ENCODE measurements at places on chromosomes 1 and 21. TPM values are rescaled to one million over a fixed set of nuclear protein-coding genes. Genes with fewer than 3 reads are reported as not detected.

DNA sequence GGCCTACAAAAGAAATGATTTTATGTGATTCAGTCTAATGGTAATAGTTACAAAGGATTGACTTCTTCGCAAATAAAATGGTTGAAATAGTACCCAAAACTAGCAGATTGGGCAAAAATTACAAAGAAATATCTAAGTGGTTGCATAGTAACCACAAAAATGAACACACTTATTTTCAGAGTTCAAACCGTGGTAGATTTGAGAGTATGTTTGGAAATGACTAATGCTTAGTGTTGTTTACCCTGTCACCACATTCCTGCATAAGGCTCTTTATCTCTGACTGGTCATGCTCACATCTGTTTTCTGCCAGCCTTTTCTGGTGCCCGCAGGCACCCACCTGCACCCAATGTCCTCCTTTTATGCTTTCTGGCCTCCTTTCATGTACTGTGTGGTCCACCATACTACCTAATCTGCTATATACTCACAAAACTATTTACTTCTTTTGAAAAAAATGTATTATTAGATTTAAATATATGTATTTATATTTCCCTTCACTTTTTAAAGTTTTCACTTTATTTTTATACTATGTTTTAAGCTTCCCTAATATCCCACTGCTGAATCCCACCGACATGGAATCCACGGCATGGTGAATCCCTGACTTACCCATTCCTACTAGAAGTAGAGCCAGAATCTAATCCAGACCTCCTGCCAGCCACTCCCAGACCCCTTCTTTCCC is 30.3 kb downstream of the PTPRC start:
- no peak for DNase-seq
- H3K4me3 ChIP-seq: no peak overlapping the region
- H3K27me3 ChIP-seq: peaks cover 4% of the 10 kb centered on the region
- no peak overlapping the region for H3K27ac ChIP-seq

FCN3 gene
- total RNA-seq: 27.3 TPM

- peaks cover 100% of the 10 kb centered on the region for H3K36me3 ChIP-seq
- no peak for DNase-seq
- no peaks in the 10 kb centered on the region for H3K27me3 ChIP-seq
- no peak overlapping the region for H3K27ac ChIP-seq
Measured at GRCh38 chr1:203835476-203835875, 25.9 kb upstream of the SNRPE start.

GRCh38 chr1:57485643-57486042 is 61.8 kb upstream of the DAB1 start:
- no peaks in the 10 kb centered on the region for H3K36me3 ChIP-seq
- peaks cover under 1% of the 10 kb centered on the region for H3K27me3 ChIP-seq
- no peak overlapping the region for H3K27ac ChIP-seq

DNA sequence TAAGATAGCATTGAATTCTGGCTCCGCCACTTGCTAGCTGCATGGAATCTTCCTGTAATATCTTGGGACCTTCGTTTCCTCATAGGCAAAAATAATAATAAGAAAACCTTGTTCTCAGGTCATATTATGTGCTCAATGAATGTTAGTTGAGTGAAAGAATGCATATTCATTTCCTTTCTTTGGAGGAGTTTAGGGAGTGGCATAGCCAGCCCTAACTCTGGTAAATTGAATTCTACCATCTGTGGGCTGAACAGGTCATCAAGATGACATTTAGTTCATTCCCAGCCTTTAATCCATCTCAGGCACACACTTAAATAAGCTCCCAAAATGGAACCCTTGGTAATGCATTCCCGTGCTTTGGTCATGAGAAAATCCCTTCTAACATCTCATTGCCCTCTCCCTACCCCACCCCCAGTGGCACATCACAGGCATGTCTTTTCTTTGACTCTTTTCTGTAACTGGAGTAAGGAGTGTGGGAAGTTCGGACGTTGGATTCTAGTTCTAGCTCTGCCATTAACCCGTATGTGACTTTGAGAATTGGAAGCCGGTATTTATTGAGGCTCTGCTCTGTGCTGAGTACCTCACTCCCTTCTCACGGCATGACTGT is 13.2 kb upstream of the MYOG start:
- DNase-seq: no peak
- no peak overlapping the region for H3K27ac ChIP-seq
- no peak overlapping the region for H3K4me3 ChIP-seq
- H3K36me3 ChIP-seq: no peaks in the 10 kb centered on the region

- H3K4me1 ChIP-seq: peaks cover 99% of the 10 kb centered on the region
- peak overlapping the region; percentile 93 for H3K27ac ChIP-seq
- H3K36me3 ChIP-seq: peaks cover 5% of the 10 kb centered on the region
- H3K4me3 ChIP-seq: no peak overlapping the region
Measured at GRCh38 chr1:164636757-164637156, 77.8 kb downstream of the PBX1 start.

GRCh38 chr1:21131200-21131599 is 45.5 kb downstream of the EIF4G3 start:
- H3K27me3 ChIP-seq: no peaks in the 10 kb centered on the region
- H3K27ac ChIP-seq: no peak overlapping the region
- H3K36me3 ChIP-seq: peaks cover 25% of the 10 kb centered on the region
- DNase-seq: no peak
- H3K4me1 ChIP-seq: no peaks in the 10 kb centered on the region

DNA sequence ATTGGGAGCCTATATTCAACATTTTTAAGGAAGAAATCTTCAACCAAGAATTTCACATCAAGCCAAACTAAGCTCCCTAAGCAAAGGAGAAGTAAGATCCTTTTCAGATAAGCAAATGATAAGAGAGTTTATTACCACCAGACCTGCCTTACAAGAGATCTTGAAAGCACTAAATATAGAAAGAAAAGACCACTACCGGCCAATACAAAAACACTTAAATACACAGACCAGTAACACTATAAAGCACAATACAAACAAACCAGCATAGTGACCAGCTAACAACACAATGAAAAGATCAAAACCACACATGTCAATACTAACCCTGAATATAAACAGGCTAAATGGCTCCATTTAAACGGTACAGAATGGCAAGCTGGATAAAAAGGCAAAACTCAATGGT is 165.4 kb downstream of the MRPL39 start:
- no peak overlapping the region for H3K27ac ChIP-seq
- no peaks in the 10 kb centered on the region for H3K36me3 ChIP-seq
- no peaks in the 10 kb centered on the region for H3K4me1 ChIP-seq
- H3K4me3 ChIP-seq: no peak overlapping the region

GRCh38 chr1:229951856-229952534 is 115.0 kb upstream of the GALNT2 start:
- H3K36me3 ChIP-seq: no peaks in the 10 kb centered on the region
- no peak overlapping the region for H3K27ac ChIP-seq
- no peak overlapping the region for H3K4me3 ChIP-seq

HSD3B2 gene
- not detected for total RNA-seq

- H3K4me3 ChIP-seq: no peak overlapping the region
- no peaks in the 10 kb centered on the region for H3K27me3 ChIP-seq
- no peak for DNase-seq
- H3K4me1 ChIP-seq: no peaks in the 10 kb centered on the region
- no peak overlapping the region for H3K27ac ChIP-seq
Measured at GRCh38 chr1:93900723-93901504, 8.3 kb downstream of the GCLM start.

TPTE gene
- total RNA-seq: not detected

DNA sequence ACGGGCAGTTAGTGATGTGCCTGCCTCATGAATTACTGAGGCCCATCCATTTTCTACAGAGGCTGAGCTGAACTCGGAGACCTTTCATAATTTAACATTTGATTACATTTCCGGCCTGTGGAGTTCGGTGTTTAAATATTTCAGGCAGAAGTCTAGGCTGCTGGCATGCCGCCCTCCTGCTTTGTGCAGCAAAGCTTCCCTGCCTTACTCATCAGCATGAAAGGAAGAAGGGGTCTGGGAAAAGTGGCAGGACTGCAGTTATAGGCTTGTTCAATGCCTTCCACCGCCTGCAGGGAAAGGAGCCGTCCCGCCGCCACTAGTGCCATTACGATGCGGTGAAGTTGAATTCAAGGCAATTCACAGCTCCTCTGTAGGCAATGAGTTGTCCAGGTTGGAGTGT is 527.9 kb downstream of the NPHP4 start:
- H3K27ac ChIP-seq: no peak overlapping the region
- H3K4me3 ChIP-seq: no peak overlapping the region
- no peaks in the 10 kb centered on the region for H3K36me3 ChIP-seq
- no peak for DNase-seq
- no peaks in the 10 kb centered on the region for H3K4me1 ChIP-seq

DNA sequence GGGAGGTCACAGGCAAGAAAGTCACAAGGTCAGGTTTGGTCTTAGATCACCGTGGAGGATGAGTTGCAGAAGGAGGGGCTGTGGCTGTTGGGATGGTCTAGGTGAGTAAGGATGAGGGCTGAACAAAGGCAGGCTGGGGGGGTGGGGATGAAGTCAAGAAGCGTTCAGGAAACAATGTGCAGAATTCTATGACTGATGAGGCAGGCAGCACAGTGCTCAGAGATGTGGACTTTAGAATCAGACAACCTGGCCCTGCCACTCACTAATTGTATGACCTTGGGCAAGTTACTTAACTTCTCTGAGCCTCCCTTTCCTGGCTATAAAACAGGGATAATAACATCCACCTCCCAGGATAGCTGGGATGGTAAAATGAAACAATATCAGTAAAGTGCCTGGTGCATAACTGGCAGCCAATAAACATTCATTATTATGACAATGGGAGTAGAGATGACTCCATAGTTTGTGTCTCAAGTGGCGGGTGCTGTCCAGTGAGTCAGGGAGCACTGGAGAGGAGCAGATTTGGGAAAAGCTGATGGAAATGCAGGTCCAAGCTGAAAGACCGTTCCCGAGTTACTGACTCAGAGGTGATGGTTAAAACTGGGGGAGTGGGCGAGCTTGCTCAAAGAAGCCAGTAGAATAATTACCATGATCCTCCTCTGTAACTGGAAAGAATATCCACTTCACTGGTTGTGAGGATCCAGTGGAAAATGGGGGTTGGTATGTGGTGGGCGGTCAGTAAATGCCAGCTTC is 2.1 kb downstream of the TIE1 start:
- H3K4me1 ChIP-seq: peaks cover 65% of the 10 kb centered on the region
- H3K27me3 ChIP-seq: no peaks in the 10 kb centered on the region
- peak overlapping the region; percentile 85 for H3K27ac ChIP-seq
- peak overlapping the region; percentile 65 for H3K4me3 ChIP-seq
- H3K36me3 ChIP-seq: peaks cover 11% of the 10 kb centered on the region

- H3K4me3 ChIP-seq: no peak overlapping the region
- peaks cover 37% of the 10 kb centered on the region for H3K27me3 ChIP-seq
Measured at GRCh38 chr1:228825840-228826484, 90.7 kb downstream of the RHOU start.

GRCh38 chr21:34006611-34007168 is 66.7 kb upstream of the MRPS6 start:
- H3K36me3 ChIP-seq: no peaks in the 10 kb centered on the region
- no peak overlapping the region for H3K4me3 ChIP-seq
- peaks cover 7% of the 10 kb centered on the region for H3K4me1 ChIP-seq
- DNase-seq: no peak
- no peak overlapping the region for H3K27ac ChIP-seq
- H3K27me3 ChIP-seq: no peaks in the 10 kb centered on the region

- peak overlapping the region; percentile 85 for H3K4me3 ChIP-seq
- peaks cover 33% of the 10 kb centered on the region for H3K36me3 ChIP-seq
- peak overlapping the region; percentile 99 for H3K27ac ChIP-seq
- H3K27me3 ChIP-seq: no peaks in the 10 kb centered on the region
- no peak for DNase-seq
- peaks cover 74% of the 10 kb centered on the region for H3K4me1 ChIP-seq
Measured at GRCh38 chr1:35555601-35556477, 1.4 kb downstream of the KIAA0319L start.

DNA sequence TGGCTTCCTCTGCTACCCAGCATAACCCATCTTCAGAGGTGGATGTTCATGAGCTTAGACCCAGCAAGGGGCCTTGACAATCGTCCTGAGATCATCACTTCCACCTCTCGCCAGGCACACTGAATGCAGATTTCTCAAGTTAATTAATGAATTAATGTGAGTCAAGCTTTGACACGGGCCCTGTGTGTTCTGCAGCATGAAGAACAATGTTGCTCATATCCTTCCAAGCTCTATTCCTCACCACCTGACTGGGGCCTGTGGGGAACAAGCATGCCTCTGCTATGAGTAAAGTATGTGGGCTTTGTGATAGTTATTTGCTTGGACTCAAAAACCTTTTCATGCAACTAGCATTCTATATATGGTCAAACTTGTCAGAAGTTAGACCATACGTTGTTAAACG is 122.0 kb downstream of the SEC16B start:
- no peaks in the 10 kb centered on the region for H3K36me3 ChIP-seq
- DNase-seq: no peak
- H3K4me1 ChIP-seq: no peaks in the 10 kb centered on the region
